ENCODE measurements at places on chromosomes 1 and 21.

DNA sequence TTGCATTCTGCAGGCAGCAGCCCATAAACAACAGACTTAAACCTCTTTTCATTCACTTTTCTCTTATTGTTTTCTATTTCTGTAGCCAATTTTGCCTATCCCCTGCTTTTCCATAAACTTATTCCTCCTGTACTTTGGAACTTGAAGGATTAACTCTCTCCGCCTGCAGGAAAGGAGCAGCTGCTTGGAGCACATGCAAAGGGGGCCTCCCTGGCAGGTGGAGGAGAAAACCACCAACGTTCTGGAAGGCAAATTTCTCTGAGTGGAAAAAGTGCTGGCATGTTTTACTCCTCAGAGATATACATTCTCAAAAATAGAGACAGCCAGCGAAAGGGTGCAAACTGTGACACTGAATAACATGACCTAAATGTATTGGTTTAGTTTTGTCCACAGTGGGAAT, 33.6 kb downstream of the RGS21 start:
- no peak for DNase-seq

GRCh38 chr1:82978461-82979324, 1020.2 kb downstream of the TTLL7 start:
- DNase-seq, result no peak

DNA sequence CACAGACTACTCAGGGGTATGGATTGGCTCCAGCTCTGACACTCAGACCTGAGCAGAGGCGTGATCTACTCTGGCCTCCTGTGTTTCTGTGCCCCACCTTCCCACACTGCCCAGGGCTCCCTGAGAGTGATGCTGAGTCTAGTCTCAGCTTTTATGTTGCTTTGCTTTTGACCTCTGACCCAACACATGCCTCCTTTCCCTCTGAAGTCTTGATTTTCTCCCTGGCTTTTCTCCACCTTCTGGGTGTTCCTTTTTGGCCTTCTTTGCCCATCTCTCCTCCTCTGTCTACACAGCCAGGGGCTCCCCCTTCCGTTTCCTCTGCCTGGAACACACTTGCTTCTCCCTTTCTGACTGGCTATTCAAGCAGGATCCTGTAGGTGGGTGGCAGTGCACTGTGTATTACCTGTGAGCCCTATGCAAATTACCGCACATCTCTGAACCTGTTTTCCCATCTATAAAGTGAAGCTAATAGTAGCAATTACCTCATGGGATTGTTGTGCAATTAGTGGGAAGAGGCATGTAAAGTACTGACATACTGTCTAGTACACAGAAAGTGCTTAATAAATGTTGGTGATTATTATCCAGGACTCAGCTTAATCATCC, 13.7 kb upstream of the MEX3A start:
- DNase-seq, result no peak

DNA sequence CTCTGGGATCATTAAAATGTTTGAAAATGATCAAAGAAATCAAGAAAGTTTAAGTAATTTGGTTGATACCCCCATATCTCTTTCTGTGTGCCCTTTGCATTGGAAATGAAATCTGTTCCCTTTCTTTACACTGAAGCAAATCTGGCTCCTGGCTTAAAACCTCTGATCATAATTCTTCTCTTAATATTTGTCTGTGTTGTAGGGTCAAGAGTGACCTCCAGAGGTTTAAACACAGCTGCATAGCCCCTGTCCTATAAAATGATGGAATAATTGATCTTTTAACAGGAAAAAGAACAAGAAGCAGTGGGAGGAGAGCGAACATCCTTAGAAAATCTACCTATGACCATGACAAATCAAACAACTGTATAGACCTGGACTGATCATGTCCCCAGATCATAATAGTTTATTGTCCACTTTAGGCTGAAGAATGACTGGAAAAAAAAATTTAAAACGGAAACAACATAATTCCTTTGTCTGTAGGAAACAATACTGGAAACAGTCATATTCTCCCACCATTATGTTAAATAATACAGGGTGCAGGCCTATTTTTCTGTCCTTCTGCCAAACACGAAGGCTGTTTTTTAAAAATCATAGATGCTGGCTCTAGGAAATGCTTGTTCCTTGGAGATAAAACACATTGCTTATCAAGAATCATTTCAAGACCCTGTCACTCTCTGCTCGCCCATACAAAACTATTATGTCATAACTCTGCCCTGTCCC, 184.3 kb downstream of the NEGR1 start:
- no peak for DNase-seq

DNA sequence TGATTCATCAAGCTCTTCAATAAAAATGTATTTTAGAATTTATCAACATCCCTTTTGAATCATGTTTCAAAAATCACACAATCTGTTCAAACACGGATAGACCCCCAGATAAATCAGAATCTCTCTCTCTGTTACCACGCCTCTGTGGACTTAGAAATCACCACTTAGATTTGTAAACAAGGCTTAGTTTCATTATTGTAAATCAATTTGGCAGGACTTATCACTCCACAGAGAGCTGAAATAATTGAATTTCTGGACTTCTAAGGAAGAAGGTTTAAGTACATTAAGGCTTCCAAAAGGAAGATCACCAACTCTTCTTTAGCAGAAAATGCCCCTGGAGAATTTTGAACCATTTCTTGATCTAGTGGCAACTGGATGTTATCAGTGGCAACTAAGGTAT, 100.4 kb downstream of the APP start:
- no peak for DNase-seq

- DNase-seq, result no peak
These were observed 54.4 kb upstream of the TMPRSS2 start for GRCh38 chr21:41562101-41563000.

- DNase-seq, result no peak
These were observed 17.3 kb downstream of the C8B start for GRCh38 chr1:56948403-56949023.

DNA sequence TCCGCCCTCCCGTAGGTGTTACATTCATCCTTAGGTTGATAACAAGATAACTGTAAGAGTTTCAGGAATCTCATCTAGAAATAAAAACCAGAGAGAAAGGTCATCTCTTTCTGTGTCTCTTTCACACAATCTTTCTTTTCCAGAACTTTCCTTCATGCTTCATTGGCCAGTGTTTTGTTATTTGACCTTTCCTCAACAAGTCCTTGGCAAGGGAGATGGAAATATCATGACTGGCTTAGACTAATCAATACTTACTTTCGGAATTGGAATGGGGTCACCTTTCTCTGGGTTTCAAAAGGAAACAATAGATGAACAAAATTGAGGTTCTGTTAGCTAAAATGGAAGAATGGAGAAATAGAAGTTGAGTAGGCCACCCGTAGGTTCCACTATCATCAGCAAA, 72.9 kb upstream of the PPP2R5A start:
- DNase-seq, result no peak

DNA sequence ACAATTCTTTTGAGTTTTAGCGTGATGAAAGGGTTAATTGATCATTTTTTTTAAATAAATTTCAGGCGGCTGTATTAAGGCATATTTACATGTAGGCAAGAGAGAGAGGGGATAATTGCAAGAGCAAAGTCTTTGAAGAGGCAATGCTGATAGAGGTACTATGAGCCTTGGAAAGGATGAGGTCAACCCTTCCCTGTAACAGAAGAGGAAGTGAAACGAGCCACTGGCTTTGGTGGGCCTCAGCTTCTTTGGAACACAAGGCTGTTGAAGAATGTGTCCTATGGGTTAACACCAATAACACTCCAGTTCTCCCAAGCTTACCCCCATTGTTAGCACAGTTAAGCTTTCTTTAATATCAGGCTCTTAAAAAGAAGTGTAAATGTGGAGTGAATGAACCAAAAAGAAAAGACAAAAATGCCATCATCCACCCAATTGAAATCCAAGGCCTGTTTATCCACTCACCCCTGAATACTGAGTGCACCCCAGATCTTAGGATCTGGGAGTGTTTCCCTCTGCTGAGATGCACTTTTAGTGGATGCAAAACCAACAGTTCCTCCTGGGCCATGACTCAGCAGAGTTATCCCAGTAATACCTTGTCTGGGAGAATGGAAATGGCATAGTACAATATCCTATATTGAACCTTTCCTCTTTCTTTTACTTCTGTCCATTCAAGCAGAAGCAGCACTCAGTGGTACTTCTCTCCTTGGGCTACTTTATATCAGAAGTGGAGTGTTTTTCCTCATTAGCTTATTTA, 216.4 kb downstream of the SLC44A5 start:
- DNase-seq, result no peak

GRCh38 chr1:167924543-167925231, 10.8 kb upstream of the ADCY10 start:
- no peak for DNase-seq

DNA sequence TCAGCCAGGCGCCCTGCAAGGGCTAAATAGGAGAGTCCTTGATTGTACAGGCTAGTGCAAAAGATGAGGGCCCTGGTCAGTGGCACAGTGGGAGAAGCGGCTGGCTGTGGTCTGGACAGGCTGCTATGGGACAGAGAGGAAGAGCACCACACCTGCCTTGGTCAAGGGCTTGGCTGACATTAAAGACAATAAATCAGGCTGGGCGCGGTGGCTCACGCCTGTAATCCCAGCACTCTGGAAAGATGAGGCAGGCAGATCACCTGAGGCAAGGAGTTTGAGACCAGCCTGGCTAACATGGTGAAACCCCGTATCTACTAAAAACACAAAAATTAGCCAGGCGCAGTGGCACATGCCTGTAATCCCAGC, 62.9 kb downstream of the NID1 start:
- DNase-seq, result no peak

GRCh38 chr21:34222031-34222335, 141.8 kb upstream of the KCNE2 start:
- no peak for DNase-seq

DNA sequence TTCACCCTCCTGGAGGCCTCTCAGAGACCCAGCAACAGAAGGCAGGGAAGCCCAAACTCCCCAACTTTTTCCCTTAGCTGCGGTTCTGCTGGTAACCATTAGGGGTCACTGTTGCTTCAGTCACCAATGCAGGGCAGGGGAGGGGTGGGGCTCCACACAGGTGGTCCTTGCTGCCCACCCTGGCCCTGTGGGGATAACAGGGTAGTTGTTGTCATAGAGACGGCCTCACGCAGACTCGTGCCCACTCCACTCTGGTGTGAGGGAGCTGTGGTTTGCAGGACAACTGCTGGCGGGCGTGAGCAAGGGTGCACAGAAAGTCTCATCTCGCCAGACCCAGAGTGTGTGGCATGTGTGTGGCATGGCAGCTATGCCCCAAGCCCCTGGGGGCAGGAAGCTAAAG, 19.9 kb downstream of the INSRR start:
- DNase-seq, result peak; percentile 76

DNA sequence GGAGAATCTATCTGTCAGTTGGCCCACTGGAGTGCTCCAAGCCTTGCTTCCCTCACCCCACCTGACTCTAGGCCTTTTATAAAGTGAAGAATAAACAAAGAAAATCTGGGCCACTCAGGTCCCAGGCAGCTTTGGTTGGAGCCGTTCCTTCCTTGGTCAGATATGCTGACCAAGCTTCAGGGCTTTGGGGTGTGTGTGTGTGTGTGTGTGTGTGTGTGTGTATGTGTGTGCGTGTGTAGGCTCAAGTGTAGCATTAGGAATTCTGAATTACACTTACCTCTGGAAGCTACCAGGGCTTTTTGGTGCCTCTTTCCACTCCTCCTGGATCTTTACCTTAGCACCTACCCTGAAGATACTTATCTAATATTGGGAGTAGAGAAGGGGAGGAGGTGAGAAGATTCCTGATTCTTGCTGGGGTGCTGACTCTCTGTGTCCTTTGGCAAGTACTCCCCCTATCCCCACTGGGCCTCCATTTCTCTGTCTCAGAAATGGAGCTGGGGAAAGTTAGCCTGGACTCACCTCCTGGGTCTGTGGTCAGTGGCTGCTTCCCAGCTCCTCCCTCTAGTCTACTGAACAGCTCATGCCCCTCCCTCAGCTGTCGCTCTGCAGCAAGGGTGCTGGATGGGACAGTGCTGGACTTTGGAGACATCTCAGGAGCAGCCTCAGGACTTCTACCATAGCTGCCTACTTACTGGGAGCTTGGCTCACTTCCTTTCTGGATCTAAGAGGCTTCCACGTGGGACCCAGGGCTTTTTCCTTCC, 10.8 kb downstream of the FOXD2 start:
- no peak for DNase-seq

- DNase-seq, result no peak
These were observed 1165.1 kb upstream of the ADGRL4 start for GRCh38 chr1:80171631-80172030.

DNA sequence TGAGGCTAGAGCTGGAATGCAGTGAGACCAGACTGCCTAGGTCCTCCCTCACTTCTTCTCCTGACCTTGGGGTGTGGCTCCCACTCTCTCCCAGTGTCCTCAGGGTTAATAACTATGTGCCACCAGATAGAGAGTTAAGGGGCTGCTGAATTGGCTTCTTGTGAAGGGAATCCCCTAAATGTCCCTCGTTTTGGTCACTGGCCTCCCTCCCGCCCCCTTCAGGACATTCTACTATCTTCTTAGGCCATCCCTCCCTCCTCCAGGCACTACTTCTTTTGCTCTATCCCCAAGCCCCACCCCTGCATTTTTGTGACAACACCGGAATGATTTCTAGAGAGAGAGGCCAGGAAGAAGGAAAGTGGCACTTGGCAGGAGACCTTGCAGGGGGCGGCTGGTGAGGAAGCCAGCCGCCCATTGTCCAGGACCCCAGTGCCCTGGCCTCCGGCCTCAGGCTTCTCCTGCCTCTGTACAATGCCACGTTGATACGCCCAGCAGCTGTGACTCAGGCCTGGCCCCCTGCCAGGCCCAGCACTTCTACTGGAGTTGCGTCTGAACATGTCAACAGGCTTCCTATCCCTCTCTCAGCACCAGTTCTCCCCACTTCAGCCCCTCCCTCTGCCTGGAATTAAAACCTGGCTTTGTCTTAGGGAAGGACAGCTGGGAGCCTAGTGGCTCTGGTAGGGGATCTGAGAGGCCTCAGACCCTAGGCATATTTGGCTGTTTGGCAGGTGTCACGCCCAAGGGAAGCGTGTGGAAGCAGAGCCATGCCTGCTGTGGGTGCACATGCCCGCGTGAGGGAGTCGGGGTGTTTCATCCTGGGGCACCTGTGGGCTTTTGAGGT, 9.1 kb downstream of the LMNA start:
- peak; percentile 69 for DNase-seq

- DNase-seq, result no peak
These were observed 68.3 kb downstream of the MPZL1 start for GRCh38 chr1:167790117-167790516.

DNA sequence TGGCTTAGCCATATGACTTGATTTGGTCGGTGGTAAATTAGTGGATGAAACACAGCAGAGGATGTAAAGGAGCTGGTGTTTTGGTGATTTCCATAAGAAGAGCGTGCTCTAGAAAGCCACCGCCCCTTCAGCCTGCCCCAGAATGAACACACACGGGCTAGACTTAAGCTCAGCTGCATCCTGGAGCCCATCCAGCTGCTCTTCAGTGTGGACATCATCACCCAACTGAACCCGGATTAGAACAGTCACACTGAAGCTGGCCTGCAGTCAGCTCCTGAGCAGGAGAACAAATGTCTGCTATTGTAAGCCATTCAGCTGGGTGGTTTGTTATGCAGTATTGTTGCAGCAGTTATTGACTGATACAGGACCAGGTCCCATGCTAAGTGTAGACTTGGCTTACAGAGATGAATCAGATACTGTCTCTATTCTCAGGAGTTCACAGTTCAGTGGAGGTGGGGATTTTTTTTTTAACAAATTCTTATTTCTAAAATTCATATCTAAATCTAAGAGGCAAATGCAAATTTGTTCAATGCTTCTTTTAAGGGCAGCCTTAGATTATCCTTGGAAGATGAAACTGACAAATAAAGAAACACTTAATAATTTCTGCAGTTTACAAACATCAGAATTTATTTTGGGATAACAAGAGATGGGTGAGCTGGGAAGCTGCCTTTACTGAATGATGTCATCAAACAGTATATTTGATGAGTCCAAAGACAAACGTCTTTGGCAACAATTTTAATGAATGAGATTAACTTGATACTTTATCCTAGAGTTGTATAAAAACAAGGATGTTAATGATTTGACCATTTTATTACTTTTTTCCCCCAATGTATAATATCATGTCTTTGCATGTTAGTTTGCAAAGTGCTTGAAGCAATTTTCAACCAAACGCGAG, 251.2 kb downstream of the TRABD2B start:
- no peak for DNase-seq

Data from K562 (cell line).